CD4-positive, alpha-beta T cell treated with Interleukin-4 for 4 hours (primary cell): ENCODE measurements at places on chromosomes 11 and 22.

GRCh38 chr11:113906516-113906915 is 1.9 kb downstream of the HTR3B start:
- no peak for DNase-seq

GRCh38 chr11:119361941-119362725 is 15.6 kb upstream of the MFRP start:
- no peak for DNase-seq

- no peak for DNase-seq
Measured at GRCh38 chr22:50007057-50007511, 5.5 kb downstream of the IL17REL start.

- no peak for DNase-seq
Measured at GRCh38 chr11:78652843-78653239, 78.2 kb upstream of the NARS2 start.

- peak; percentile 39 for DNase-seq
Measured at GRCh38 chr22:35352214-35353111, 28.4 kb upstream of the HMOX1 start.
